Amniotic epithelial cell (primary cell): ENCODE measurements at places on chromosomes 7 and 10.

GRCh38 chr10:70552586-70552985, 50.0 kb downstream of the PRF1 start:
- no peak for DNase-seq

- DNase-seq = peak; percentile 18
These were observed 31.9 kb downstream of the SLC26A4 start for GRCh38 chr7:107692501-107692900.

DNA sequence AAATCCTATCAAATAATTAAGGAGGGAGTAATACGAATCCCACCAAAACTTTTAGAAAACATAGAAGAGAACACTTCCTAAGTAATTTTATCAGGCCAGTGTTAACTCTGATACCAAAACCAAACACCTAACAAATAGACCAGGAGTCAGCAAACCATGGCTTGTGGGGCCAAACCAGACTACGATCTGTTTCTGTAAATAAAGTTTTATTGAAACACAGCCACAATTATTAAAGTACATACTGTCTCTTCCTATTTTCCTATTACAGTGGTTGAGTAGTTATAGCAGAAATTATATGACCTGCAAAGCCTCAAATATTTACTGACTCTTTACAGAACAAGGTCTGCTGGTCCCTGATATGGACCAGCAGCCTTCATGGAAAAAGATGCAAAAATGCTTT, 73.1 kb upstream of the ELN start:
- no peak for DNase-seq

GRCh38 chr10:132497861-132498561, 39.6 kb upstream of the INPP5A start:
- DNase-seq = no peak

DNA sequence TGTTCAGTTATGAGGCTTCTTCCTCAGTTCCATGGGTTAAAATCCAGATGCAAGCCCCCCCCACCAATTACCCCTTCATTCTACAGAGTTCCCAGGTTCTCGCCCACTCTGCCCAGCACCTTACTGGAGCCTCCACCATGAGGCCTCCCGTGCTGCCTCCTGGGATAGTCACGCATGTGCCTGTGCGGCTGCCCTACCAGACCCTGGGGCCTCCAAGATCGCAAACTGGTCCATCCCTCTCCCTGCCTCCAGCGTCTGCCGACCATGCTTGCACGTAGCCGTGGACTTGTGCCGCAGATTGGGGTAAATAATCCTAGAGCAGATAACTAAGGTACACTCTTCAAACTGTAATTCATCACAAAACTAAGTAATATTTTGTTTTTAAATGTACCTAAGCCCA, 611.2 kb downstream of the PTPRN2 start:
- no peak for DNase-seq

DNA sequence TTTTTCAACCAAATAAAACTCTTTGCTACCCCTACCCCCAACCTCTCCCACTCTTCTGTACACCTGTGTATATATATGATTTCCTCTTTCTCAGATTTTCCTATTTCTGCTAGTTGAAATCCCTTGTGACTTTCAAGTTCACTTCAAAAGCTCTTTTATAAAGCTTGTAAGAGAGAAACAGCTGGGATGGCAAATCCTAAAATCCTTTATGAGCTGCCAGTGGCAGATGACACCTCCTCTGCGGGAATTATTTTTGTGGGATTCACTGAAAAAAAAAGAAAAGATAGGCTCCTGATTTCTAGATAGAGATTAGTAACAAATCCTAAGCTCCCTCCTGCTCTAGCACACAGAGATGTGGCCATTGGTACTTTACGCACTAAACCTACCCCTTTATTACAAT, 92.9 kb downstream of the AHR start:
- DNase-seq = no peak

DNA sequence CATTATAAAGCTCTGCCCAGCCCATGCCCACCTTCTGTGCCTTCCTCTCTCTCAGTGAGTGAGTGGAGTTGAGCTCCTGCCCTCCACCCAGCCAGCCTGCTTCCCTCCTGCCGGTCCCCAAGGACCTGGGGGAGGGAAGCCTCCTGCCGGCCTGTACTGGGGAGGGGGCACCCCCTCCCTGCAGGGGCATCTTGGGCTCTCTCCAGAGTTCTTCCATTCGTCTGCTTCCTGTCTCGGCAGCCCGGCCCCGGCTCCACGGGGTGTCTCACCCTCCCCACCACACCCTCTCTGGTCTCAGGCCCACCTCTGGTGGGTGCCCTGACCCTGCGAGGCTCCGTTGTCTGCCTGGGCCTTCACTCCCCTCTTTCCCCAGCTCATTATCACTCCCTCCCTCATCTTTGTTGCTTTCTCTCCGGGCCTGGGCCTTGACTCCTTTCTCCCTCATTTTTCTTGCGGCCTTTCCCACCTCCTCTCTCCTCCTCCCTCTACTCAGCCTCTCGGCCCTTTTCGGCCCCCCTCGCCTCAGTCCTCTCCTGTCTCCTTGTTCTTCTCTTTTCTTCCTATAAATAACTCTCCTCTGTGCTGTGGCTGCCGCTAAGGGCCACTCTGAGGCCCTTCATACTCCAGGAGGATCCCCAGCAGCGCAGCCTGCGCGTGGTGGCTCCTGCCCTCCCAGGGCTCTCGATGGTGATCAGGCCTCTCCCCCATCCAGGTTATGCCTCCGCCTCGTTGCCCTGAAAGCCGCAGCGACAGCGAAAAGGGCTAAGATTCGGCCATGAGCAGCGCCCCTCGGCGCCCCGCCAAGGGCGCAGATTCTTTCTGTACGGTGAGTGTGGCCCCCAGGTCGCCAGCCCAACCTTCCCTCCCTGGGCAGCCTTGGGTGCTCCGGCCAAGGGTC, 2.1 kb downstream of the SLC4A2 start:
- peak; percentile 24 for DNase-seq

- peak; percentile 47 for DNase-seq
These were observed 975 bp downstream of the GLCCI1 start for GRCh38 chr7:7969306-7970236.

GRCh38 chr7:94632338-94633013, 23.5 kb downstream of the SGCE start:
- peak; percentile 81 for DNase-seq

DNA sequence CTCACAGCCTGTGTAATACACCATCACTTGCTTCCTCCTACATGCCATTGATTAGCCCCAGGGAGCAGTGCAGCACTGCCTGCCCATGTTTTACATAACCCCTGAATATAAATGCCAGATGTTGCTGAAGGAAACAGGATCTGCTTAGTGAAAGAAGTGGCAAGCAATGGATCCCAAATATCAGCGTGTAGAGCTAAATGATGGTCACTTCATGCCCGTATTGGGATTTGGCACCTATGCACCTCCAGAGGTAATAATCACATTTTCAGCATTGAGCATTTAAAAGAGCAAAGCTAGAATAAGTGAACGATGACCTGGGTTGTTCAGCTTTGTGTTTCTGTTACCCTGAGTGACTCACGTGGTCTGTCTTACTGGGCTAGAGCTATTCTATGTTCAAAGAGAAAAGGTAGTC, at the start of gene AKR1C4:
Gene AKR1C4 (plus strand): TSS at position 136 of the 412 bp plus-strand sequence. CDS start 31 bp downstream, at position 167.
- DNase-seq = no peak

DNA sequence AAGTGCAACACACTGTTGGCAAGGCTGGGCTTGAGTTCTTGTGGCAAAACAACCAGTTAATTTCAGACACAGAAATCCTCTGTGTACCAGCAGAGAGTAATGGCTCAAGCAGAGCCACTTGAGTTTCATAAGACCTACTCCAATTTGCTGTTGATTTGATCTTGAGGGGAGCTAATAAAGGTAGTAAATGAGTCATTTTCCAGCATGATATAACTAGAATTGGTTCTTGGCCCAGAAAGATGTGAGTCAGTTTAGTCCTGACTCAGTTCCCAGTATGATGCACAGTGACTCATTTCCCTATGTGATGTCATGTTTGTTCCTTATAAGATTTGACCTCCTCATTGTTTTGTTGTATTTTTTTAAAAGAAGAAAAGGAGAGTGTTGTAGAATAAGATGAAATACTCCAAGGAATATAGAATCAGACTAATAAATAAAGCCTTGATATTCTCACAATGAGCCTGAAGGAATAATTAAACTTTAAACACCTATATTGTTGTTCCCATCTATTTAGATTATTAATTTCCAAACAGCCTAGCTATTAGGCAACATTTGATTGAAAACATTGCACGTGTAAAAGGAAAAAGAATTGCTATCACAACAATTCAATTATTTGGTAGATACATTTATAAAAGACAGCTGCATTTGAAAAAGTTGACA, 186.2 kb downstream of the REEP3 start:
- DNase-seq = peak; percentile 99

- no peak for DNase-seq
These were observed 98.5 kb downstream of the WDR37 start for GRCh38 chr10:1154531-1155295.

DNA sequence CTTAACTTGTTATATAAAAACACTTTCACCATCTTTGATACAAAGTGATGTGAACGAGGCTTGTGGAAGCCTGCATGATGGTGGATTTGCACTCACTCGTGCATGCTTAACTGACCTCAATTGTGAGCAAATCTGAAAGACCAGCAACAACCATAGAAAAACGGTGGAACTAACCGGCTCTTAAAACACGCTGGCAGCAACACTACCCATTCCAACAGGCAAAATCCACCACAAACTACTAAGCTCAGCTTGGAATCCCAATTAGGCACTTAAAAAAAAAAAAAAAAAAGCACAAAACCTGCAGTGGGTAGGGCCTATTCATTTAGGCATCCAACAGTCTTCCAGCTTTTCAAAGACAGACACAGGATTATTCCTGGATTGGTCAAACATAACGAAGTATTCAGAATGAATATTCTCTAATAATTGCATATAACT, 1.8 kb downstream of the GDI2 start:
- DNase-seq = peak; percentile 57

- no peak for DNase-seq
These were observed 82.2 kb upstream of the SEMA3E start for GRCh38 chr7:83731154-83731553.

DNA sequence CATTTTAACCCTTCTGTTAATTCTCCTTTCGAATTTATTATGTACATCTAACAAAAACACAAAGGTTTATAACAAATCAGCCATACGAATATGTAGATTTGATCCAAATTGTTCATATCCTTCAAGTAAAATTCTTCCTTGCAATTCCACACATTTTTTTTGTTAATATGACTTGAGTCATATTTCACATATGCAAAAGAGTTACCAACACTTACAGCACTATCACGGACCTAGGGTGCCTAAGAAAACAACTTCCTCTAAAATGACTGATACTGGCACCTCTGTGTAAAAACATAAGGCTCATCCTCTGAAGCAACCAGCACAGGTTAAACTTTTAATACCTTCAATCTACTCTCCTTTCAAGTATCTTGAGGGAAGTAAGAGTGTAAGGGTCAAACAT, 451.8 kb downstream of the SEMA3D start:
- DNase-seq = no peak

DNA sequence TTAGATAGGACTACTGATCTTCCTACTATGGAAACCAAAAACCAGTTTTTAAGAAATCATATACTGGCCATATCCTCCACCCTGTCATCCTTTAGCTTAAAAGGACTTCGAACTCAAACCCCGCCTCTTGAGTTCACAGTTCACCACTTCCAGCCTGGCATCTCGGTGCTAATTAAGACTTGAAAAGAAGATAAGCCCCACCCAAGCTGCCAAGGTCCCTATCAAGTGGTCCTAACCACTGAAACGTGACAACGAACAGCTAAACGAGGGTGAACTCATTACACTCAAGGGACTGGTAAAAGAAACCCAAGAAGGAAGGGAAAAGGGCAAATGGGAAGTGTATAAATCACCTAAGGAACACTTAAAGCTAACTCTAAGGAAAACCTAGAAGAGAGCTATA, 16.1 kb downstream of the COL17A1 start:
- DNase-seq = no peak

DNA sequence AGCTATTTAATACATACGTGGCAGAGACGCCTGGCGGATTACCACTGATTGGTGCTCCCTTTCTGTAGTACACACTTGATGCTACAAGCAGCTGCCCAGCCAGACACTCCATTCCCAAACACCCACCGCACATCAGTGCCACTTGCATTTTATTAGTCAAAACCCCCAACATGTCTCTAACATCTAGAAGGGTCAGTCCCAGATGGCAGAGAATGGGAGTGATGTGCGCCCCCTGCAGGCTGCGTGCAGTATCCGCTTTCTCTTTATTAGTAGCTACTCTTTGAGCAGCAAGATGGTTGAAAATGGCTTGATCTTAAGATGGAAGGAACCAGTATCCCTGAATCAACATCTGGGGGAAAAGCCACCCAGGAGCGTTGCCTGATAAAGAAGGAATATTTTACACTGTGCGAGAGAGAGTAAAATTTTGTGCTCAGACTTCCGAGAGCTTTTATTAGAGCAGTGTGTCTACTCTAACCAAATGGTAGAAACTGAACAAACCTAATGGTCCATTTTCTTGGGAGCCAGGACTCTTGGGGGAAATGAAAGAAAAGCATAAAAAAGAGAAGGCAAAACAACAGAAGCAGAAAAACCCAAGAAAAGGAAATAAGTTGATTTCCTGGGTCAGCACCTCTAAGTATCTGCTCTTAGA, 78.3 kb downstream of the ST8SIA6 start:
- peak; percentile 19 for DNase-seq

GRCh38 chr10:66535439-66535838, 390.4 kb upstream of the LRRTM3 start:
- DNase-seq = no peak

DNA sequence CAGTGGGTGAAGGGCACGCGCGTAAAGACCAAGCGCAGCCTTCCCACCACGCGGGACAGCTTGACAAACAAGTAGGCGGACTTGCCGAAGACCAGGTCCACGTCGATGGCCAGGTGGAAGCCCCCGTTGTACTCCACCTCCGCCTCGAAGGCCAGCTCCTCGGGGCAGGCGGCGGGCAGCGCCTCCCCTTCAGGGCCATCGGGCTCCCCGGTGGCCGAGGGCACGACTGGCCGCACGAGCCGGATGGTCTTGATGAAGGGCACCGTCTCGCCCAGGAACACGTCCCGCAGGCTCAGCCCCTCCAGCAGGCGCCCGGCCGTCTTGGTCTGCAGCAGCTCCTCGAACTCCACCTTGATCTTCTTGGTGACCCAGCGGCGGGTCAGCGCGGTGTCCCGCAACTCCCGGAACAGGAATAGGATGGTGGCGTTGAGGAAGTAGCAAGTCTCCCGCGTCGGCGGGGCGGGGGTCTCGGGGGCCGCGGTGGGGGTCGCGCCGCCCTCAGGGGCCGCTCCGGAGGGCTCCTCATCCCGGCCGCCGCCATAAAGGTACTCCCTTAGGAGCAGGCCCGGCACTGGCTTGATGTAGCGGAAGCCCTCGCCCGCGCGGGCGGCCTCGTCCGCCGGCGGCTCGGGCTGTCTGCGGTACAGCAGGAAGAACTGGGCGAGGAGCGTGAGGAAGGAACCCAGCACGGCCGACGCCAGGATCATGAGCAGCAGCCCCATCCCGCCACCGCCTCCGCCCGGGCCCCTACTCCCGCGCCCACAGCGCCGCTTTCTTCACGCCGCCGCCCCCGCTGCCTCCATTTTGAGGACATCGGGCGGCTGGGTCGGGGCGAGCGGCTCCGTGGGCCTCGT, 507 bp downstream of the PDZD8 start:
- peak; percentile 51 for DNase-seq

GRCh38 chr10:130579913-130580312, 443.7 kb downstream of the GLRX3 start:
- DNase-seq = no peak

- no peak for DNase-seq
These were observed 732.6 kb downstream of the CCSER2 start for GRCh38 chr10:85060944-85061343.
